ENCODE measurements at places on chromosomes 1 and 21. TPM values are rescaled to one million over a fixed set of nuclear protein-coding genes. Genes with fewer than 3 reads are reported as not detected.

The LDLRAD1 gene
- not detected for total RNA-seq

The CCNL2 gene
- total RNA-seq: 120 TPM

DNA sequence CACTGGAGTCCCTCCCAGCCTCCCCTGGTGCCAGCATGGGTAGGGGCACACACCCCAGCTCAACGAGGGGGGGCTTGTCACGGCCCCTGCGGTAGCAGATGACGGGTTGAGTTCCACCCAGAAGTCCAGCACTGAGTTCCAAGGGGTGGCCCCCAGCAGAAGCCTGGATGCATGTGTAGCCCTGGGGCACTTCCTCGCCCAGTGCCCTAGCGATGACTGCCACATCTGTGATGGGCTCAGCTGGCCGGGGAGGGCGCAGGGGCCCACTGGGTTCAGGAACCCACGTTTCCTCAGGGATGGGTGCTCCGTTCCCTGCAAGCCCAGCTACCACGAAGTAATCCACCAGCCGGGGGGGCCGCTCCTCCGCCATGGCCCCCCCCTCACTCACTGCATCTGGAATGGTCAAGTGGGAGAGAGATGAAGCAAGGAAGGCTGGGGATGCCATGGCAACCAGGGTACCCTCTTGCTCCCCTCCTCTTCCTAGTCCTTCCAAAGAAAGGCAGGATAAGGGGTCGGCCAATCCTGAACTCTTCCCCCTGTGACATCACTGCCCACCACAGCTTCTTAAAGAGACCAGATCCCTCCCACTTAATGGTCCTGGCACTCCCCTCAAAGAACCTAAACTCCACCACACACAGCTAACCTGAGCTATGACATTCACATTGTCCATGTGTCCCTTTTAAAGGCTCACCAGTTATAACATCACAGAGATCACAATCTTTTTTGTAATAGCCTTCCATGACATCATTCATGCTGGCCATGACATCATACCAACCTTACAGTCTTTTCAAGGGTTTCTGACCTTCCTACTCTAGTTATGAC is 2.3 kb downstream of the DENND4B start:
- no peak for DNase-seq

- no peak for DNase-seq
These were observed 58.5 kb downstream of the WNT9A start for GRCh38 chr1:227889047-227889862.

- DNase-seq: no peak
These were observed 11.2 kb downstream of the TARBP1 start for GRCh38 chr1:234467821-234468220.

DNA sequence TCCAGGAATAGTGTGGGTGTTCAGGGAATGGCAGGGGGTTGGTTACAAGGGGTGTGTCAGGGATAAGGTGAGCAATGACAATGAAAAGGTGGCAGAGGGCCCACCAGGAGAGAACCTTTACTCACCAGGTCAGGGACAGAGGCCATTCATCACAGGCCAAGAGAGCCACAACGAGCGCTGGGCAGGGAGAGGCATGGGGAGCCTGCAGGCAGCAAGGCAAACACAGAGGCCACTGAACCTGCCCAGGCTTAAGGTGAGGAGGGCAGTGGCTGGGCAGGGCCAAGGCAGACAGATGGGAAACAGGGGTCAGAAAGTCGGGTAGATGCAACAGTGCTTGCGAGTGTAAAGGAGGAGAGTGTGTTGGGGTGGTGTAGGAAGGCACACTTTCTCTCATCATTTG is 28.3 kb upstream of the MYBPHL start:
- DNase-seq: no peak

DNA sequence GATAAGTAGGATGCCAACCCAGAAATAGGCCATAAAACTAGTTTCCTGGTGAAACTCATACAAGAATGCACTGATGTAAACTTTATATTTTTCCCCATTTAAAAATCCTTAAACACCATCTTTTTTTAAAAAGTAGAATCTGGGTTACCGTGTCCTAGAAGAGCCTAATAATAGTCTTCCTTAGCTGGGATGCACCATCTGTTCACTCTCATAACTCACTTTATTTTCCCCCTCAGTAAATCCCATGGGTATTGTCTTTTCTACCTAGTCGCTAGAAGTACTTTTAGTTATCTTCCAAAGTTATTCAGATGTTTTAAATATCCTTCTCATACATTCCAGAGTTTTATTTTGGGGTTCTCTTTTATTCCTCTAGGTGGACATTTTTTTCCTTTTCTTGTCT is 250.2 kb downstream of the PLA2G4A start:
- DNase-seq: no peak

DNA sequence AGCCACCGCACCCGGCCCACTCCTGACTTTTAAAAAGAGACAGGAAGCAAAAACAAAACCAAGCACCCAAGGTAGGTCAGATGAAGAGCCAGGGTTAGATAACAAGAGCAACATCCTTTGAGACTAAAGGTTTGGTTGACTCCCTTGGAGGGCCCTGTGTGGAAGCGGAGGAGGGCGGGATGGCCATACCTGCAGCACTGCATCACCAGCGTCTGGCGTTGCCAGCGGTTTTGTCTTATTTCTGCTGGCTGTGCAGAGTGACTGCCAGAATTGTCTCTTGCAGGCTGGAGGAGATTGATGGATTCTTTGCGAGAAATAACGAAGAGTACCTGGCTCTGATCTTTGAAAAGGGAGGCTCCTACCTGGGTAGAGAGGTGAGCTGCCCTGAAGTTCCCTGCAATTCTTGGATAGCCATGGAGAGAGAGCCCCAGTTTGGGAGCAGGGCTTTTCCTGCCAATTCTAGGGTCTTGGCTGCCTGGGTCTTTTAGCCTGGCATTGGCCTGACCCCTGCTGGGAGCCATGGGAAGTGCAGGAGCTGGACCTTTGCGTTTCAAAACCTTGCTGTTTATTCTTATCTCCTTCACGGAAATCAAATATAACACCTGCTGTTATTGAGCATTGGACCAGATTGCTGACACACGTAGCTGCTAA is 24.0 kb downstream of the QSOX1 start:
- peak; percentile 73 for DNase-seq

DNA sequence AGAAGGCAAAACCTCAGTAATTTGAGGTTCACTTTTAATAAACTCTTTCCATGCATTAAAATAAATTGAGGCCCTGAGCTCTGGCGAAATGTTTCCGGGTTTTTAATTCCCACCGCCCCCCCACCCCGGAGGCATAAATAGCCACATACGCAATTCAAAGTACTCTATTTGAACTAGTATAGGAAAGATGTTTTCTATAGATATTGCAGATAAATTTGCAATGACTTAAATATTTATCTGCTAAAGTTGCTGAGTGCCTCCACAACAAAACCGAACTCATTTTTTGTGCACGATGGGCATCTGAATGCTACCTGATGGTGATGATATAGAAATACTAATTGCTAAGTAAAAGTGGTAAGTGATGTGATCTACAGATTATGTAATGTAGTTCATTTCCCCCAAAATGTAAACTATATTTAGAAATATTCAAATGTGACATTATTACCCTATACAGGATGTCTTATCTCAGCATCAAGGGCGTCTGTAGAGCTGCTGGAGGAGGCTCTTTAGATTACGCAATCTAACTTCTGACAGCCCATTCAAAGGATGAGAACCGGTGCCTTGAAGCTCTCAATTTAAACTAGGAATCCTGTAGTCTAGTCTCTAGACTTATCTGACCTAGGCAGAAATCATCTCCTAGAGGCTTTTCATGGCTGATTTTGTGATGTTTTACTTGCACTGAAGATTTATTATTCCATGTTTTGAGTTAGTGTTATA is 8.5 kb downstream of the IRF2BP2 start:
- DNase-seq: no peak
